ENCODE measurements at places on chromosomes 12 and 14.

GRCh38 chr12:65450625-65451024 lies 172.1 kb downstream of the MSRB3 start:
- DNase-seq = no peak

- no peak for DNase-seq
Observed at GRCh38 chr12:85805654-85806053, 30.6 kb downstream of the RASSF9 start.

DNA sequence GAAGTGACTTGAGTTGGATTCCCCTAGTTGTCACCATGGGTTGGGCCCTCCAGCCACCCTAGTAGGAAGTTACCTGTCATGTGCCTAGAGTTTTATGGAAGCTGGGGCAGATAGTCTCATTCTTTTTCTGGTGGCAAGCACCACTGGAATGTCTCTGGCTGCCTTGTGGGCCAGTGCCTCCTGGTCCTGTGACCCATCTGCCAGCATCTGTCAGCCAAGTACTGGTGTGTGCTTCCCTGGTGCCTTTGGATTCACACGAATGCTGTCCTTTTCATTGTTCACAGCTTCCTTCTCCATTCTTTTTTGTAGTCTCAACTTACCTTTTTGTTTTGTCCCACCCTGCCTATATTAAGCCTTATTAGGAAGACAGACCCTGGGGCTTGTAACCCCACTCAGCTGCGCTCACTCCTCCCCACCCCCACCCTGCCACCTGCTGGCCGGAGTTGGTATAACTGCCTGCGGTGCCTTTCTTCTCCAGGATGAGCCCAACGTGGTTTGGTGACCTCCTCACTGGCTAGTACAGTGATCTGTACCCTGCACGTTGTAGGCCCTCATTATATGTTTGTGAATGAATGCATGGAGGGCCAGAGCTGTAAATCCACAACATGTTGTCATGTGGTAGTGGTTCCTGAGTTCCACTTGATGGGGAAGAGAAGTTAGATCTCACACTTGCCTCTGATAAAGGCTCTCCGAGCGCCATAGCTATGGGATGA lies 125.7 kb downstream of the TSPAN9 start:
- no peak for DNase-seq

- no peak for DNase-seq
Observed at GRCh38 chr12:11884116-11884515, 186.6 kb upstream of the BCL2L14 start.

DNA sequence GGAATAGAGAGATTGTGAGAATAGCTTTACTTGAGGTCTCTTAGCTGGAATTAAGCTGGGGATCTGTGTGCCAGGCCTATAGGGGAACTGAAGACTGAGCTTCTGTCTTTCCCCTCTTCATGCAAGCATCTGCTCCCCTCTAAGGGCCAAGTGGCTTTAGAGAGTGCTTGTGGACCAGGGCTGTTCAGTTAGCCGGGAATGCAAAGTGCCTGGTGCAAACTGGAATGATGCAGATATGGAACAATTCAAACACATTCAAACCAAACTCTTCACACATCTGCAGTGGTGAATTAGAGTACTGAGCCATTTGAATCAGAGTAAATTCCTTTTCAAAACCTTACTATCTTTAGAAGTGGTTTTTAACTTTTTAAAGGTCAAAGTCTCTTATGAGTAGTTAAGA lies 99.0 kb downstream of the LIN7A start:
- DNase-seq = no peak

GRCh38 chr12:120010661-120011230 lies 21.7 kb downstream of the BICDL1 start:
- no peak for DNase-seq
